Left lung (tissue), 14 donors: ENCODE measurements at places on chromosomes 2 and 18. TPM values are rescaled to one million over a fixed set of nuclear protein-coding genes. Genes with fewer than 3 reads are reported as not detected.

ATAD2B gene
- 23.5 TPM for polyA plus RNA-seq

- H3K36me3 ChIP-seq, result no peaks in the 10 kb centered on the region
- no peak overlapping the region for H3K4me3 ChIP-seq
- no peaks in the 10 kb centered on the region for H3K27me3 ChIP-seq
- no peaks in the 10 kb centered on the region for H3K4me1 ChIP-seq
- H3K27ac ChIP-seq, result no peak overlapping the region
- DNase-seq, result no peak
Measured at GRCh38 chr2:188235364-188235763, 56.3 kb upstream of the GULP1 start.

GRCh38 chr2:150162241-150162942 lies 325.1 kb downstream of the RND3 start:
- no peak for DNase-seq
- H3K27me3 ChIP-seq, result no peaks in the 10 kb centered on the region
- H3K27ac ChIP-seq, result no peak overlapping the region

- H3K4me3 ChIP-seq, result no peak overlapping the region
- H3K27ac ChIP-seq, result no peak overlapping the region
- no peaks in the 10 kb centered on the region for H3K27me3 ChIP-seq
- no peak for DNase-seq
Measured at GRCh38 chr18:49520661-49521145, 33.7 kb upstream of the C18orf32 start.

- no peaks in the 10 kb centered on the region for H3K27me3 ChIP-seq
- H3K27ac ChIP-seq, result no peak overlapping the region
- no peak for DNase-seq
- H3K4me1 ChIP-seq, result no peaks in the 10 kb centered on the region
- no peaks in the 10 kb centered on the region for H3K36me3 ChIP-seq
Measured at GRCh38 chr18:13181765-13182164, 36.8 kb upstream of the LDLRAD4 start.

GRCh38 chr2:177767768-177768167 lies 304.8 kb downstream of the PDE11A start:
- no peak overlapping the region for H3K27ac ChIP-seq
- H3K27me3 ChIP-seq, result no peaks in the 10 kb centered on the region
- no peak overlapping the region for H3K4me3 ChIP-seq
- no peaks in the 10 kb centered on the region for H3K4me1 ChIP-seq
- no peaks in the 10 kb centered on the region for H3K36me3 ChIP-seq

- H3K27me3 ChIP-seq, result no peaks in the 10 kb centered on the region
- H3K4me1 ChIP-seq, result peaks cover 17% of the 10 kb centered on the region
- no peaks in the 10 kb centered on the region for H3K36me3 ChIP-seq
- H3K27ac ChIP-seq, result no peak overlapping the region
Measured at GRCh38 chr2:98691303-98691702, 39.6 kb downstream of the MGAT4A start.
